ENCODE measurements at places on chromosomes 6 and 20.

GRCh38 chr6:3389390-3390167 lies 67.3 kb downstream of the SLC22A23 start:
- peak; percentile 21 for DNase-seq

DNA sequence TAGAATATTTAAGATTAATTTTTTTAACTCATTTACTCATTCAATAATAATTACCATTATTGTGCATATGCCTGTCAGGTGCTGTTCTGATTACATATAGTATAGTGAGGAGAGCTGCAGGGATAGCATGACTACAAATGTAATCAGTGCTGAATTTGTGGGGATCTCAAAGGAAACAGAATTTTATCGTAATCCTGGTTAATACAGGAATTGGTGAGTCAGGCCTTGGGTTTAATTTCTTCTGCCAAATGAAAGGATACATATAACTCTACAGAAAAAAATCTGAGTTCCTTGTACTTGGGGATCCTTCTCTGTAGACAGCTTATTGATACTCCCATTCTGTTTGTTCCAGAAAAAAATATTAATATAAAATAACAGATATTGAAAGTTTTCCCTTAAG lies 297.2 kb downstream of the GJA1 start:
- DNase-seq, result no peak

- DNase-seq, result peak; percentile 44
These were observed 178.4 kb downstream of the MRPL14 start for GRCh38 chr6:43948527-43949485.

DNA sequence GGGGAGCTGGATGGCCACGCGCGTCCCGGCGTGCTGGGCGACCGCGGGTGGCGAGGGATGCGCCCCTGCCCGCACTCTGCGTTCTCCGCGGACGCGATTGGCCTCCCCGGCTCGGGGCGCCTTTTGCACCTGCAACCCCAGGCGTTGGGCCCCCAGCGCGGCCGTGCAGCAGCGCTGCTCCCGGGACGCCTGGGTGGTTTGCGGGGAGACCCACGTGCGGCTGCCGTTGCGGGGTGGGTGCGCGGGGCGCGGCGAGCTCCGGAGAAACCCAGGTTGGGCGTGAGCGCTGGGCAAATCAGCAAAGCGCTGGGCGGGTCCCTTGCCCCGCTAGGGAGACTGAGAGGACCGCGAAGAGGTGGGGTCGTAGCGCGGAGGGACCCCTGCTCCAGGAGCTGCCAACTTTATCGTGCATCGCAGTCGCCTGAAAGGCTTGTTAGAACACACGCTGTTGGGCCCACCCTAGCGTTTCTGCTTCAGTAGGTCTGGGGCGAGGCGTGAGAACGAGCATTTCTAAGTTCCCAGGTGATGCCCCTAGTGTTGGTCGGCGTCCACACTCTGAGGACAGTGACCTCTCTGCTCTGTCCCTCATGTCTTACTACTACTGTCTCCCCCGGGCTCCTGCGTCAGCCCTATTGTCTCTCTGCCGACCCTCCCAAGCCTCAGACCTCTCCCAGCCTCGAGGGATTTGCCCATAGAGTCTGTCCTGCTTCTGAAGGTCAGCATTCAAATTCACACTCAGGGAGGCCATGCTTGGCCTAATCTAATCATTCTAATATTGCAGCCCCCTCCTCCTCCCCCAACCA lies 538 bp upstream of the ZFP64 start:
- DNase-seq, result peak; percentile 81

- DNase-seq, result no peak
These were observed 302.6 kb downstream of the TAF4 start for GRCh38 chr20:61762886-61763739.

GRCh38 chr20:25541676-25542075 lies 43.7 kb downstream of the NINL start:
- DNase-seq, result no peak

GRCh38 chr6:150761771-150762170 lies 103.7 kb upstream of the MTHFD1L start:
- no peak for DNase-seq

GRCh38 chr6:143656026-143656425 lies 21.7 kb upstream of the PHACTR2 start:
- no peak for DNase-seq

DNA sequence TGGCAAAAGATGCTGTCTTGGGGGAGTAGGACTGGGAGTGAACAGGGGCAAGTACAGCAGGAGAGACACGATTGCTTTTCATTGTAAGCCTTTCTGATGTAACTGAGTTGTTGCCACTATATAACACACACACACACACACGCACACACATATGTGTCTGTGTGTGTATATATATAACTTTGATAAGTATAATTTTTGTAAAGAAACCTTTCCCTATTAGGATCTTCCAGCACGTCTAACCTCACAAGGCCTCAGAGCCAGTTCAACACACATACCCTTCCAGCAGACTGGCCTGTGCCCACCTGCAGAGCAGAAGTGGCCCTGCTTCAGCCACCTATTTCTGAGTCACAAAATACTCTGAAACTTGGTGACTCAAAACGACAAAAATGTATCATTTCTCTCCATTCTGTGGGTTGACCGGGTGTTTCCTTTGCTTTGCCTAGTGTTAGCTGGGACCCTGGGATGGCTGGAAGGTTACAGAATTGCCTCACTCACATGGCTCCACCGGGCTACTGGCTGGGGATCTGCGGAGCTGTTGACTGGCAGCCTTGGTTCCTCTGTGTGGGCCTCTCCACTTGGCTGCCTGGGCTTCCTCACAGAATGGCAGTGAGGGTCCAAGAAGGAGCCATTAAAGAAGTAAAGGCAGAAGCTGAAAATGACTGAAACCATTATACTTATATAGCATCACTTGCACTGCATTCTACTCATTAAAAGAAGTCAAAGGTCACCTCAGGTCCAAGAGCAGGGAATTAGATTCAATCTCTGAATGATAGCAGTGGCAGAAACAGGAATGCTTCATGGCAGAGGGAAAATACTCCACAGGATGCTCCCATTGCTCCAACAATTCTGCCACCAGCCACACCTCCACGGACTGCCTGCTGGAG lies 126.4 kb downstream of the BANF2 start:
- DNase-seq, result no peak

DNA sequence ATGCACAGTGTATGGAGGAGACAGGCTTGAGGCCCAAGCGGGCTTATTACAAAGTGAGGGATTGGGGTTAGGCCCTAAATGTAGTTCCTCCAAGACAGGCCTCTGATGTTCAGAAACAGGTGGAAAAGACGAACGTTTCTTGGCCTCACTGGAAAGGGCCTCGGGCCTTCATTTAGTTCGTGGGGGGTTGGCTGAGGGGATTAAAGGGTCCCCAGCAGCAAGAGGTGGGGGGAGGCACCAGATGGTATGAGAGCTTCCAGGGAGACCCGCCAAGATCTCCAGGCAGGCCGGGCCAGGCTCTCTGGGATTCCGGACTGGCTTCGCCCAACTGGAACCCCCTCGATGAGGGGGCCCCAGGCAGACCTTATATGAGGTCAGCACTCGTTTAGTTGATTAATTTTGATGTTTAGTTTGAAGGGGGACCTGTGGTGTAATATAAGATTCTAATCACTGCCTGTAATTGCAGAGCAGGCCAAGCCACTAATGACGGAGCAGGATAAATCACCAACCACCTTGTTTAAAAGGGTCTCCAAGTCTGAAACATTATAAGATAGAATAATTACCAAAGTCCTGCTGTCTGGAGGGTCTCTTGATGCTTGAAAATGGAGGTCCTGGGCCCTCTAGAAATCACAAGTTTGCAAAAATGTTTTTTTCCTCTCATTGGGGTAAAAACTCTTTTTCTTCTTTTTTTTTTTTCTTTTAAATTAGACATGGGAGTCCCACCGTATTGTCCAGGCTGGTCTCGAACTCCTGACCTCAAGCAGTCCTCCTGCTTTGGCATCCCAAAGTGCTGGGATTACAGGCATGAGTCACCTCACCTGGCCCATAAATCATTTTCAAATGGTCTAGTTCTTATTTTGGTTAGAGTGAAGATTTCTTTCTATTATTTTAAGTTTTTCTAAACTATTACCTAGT lies 2.2 kb downstream of the HMGA1 start:
- no peak for DNase-seq

DNA sequence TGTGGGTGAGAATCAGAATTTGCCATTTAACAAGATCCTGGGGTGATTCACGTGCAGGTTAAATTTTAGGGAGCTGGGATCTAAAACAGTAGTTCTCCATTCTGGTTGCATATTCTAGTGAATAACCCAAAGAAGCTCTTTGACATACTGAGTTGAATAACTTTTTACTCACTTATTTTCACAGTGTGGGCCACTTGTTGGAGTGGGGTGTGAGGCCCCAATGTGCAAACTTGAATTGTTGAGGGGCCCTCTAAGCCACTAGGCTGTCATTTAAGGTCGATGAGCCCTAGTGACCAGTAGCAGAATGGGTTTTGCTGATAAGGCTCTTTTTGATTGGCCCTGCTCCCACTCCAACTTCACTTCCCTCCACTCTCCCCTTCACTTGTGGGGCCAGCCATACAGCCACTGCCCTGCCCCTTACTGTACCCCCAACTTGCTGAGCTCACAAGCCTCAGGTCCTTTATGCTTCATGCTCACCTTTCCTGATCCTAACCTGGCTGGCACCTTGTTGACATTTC lies 33.6 kb upstream of the RIPOR2 start:
- DNase-seq, result no peak

DNA sequence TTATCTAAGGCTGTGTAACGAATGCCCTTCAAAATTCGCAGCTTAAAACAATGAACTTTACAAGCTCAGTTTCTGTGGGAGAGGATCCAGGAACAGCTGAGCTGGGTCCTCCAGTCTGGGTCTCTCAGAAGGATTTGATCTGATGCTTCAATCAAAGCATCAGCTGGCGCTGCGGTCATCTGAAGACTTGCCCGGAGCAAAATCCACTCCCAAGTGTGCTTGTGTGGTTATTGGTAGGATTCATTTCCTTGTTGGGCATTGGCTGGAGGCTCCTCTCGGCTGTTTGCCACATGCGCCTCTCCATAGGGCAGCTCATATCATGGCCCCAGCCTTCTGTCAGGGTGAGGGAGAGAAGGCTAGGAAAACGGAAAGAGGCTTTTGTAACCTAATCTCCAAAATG lies 269.3 kb upstream of the CHD6 start:
- no peak for DNase-seq

DNA sequence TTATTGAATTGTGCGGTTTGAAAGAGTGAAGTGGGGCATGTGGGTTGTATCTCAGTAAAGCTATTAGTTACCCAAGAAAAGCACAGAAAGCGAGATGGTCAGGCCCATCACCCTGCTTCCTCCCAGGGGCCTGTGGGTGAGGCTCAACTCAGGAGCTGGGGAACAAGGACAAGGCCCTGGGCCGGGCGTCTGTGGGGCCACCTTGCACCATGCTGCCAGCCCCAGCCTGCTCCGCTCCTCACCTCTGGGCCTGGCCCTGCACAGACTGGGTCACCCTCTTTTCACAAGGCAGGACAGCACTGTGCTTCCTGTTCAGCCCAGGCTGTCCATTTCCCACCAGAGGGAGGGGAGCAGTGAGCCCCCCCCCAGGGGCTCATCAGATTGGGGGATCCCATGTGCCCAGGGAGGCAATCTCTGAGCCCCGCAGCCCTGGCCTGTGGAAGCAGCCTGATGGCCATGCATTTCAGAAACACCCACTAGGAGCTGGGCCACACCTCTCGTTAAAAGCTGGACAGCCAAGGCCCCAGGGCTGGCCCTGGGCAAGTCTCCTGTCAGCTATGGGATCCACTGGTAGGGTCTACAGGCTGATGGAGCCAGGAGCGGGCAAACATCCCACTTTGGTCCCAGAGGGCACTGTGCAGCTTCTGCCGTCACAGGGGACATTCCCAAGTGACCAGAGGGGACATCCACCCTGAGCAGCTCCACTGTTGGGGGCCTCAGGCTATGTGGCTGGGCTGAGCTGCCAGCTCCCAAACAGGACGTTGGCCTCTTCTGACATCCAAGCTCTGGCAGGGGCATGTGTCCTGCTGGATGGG lies 55.9 kb downstream of the YTHDF1 start:
- DNase-seq, result no peak

- DNase-seq, result no peak
These were observed 80.3 kb downstream of the ZDHHC14 start for GRCh38 chr6:157461000-157461915.

- DNase-seq, result no peak
These were observed 32.0 kb upstream of the PCMTD2 start for GRCh38 chr20:64223526-64224067.

DNA sequence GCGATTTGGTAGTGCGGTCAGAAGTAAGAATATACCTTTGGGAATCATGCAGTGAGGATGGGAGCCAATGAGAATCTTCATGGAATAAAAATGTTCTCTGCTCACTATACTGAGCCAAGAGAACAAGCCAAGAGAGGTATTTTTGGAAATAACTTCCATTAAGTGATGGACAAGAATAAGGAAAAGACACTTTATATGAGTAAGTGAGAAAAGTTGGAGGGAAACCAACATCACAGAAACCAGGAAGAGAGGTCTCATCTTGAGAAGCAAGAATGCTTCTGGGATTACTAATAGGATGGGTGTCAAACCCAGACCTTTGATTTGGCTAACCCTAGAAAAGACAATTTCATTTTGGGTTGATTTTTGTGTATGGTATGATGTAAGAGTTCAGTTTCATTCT lies 181.2 kb upstream of the JAG1 start:
- DNase-seq, result no peak

DNA sequence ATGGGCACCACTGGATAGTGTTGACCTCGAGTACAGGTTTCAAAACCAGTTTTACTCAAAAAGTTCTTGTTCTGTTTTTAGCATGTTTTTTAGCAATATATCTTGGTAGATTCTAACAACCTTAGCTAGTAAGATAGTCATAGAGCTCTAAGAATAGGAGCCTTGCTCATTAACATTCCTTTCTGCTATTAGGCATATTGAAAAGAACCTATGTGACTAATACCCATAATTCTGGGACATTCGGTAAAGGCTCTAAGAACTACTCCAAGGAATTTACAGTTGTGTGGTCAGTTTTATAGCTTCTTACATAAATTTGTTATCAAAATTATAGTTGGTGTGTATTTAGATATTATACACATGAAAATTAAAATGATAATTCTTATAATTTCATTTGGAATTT lies 11.6 kb downstream of the SLC9A8 start:
- no peak for DNase-seq

GRCh38 chr20:48800177-48800576 lies 27.6 kb downstream of the PREX1 start:
- DNase-seq, result no peak

GRCh38 chr6:11459079-11459610 lies 78.4 kb upstream of the TMEM170B start:
- DNase-seq, result no peak

GRCh38 chr6:100612094-100612493 lies 147.4 kb upstream of the SIM1 start:
- DNase-seq, result no peak

- no peak for DNase-seq
These were observed 81.5 kb downstream of the SULF2 start for GRCh38 chr20:47703748-47704147.
